ENCODE measurements at places on chromosomes 5 and 9.
A peak's percentile ranks its signal among the peaks of the same experiment; 100 is the strongest.

DNA sequence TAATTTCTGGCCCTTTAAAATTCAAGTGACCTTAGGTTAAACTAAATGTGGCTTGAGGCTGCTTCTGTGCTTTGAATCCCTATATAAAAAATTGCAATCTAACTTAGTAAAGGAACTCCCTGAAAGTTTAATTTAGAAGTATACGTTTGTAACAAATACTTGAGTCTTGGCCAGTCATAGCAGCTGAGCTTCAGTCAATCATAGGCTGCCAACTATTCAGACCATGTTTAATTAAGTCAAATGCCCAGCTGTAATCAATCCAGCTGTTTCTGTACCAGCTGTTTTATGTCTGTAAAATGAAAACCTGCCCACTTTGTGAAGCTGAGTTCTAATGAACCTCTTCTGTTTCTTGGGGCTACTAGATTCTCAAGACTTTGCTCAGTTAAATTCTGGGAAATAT lies 760.1 kb downstream of the MAT2B start:
- no peak for DNase-seq

- no peak for DNase-seq
Measured at GRCh38 chr5:56264417-56265025, 31.4 kb upstream of the ANKRD55 start.

GRCh38 chr5:150412319-150413175 lies at the start of gene CD74:
Gene CD74, minus strand, starts transcription at chr5:150412910. Its CDS starts 161 bp downstream, at chr5:150412749.
- peak; percentile 85 for DNase-seq

GRCh38 chr9:23830929-23831730 lies 5.1 kb upstream of the ELAVL2 start:
- no peak for DNase-seq

GRCh38 chr9:68473790-68474189 lies 66.9 kb downstream of the TMEM252 start:
- DNase-seq, result no peak

- DNase-seq, result no peak
Measured at GRCh38 chr9:131008563-131008908, 438 bp upstream of the LAMC3 start.

GRCh38 chr5:158456756-158457155 lies 597.8 kb upstream of the CLINT1 start:
- DNase-seq, result no peak

GRCh38 chr5:1789834-1790471 lies 9.7 kb downstream of the MRPL36 start:
- DNase-seq, result no peak

DNA sequence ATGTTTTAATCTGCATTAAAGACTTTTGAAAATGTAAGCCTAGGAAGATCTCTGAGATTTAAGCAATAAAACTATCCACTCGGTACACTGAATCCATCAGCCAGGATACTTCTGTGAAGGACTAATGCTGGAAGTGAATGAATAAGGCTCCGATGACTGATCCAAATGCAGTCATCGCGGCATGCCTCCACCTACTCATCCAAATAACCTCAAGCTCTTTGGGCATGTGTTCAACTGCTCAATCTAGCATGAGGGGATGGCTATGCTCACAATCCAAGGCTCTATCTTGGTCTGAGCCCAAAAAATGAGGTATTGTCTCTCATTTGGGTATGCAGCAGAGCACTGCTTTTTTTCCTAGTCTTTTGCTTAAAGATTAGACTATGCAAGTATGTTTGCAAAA lies 19.2 kb downstream of the MARCHF3 start:
- no peak for DNase-seq

GRCh38 chr9:100879884-100880283 lies 148.6 kb upstream of the PLPPR1 start:
- no peak for DNase-seq

DNA sequence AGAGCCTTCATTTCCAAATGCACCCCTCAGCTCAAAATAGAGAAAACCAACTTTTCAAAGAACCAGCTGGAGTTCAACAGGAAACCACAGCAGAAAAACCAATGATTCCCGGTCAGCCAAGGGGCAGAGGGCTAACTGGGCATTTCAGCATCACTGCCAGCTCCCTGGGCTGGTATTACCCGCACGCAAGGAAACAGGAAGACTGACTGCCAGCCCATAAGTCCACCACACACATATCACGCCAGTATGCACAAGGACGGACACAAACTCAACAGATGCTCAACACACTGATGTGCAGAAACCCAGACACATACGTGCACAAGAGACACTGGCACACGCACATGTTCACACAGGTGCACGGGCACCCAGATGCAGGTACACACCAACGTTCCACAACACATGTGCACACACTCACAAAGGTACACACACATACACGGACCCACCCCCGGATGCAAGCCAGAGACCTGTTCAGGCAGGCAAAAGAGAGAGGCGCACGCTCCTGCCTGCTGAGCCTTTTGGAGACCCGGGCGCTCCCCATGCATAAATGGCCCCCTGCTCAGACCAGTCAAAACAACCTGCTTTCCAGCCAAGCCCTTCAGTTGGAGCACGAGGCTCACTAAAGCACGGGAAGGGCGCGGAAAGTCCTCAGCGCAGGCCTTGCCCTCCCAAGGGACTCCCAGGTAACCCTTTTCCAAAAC lies 2.1 kb downstream of the ADAMTS2 start:
- DNase-seq, result no peak

GRCh38 chr5:113505181-113505580 lies 8.3 kb upstream of the YTHDC2 start:
- no peak for DNase-seq

DNA sequence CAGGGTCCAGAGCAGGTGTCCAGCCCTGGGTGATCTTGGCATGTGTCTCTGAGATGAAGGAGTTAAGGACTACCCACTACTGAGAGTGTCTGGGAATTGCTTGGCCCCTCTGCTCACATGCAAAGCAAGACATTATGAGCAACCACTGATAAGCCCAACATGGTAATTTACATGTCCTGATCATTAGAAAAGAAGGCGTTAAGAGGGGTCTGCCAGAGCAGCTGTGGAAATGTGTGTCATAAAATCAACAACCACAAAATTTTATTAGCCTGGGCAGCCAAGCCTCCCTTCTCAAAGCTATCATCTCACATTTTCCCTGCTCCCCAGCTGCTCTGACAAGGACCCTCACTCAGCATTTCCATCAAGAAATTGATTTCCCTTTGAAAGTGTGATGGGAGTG lies 351.0 kb downstream of the SPOCK1 start:
- DNase-seq, result no peak

DNA sequence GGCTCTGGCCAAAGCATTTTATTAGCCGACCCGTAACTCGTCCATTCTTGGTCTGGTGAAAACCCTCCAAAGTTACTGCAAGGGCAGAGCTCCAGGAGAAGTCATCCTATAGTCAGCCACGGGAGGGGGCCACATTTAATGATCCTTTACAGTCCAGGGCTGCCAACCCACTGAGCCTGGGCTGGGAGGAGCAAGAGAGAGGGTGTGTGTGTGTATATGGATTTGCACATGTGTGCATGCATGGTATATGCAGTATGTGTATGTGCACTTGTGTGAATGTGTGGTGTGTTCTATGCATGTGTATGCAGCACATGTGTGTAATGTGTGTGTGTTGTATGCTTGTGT lies 4.2 kb upstream of the RASGEF1C start:
- no peak for DNase-seq

DNA sequence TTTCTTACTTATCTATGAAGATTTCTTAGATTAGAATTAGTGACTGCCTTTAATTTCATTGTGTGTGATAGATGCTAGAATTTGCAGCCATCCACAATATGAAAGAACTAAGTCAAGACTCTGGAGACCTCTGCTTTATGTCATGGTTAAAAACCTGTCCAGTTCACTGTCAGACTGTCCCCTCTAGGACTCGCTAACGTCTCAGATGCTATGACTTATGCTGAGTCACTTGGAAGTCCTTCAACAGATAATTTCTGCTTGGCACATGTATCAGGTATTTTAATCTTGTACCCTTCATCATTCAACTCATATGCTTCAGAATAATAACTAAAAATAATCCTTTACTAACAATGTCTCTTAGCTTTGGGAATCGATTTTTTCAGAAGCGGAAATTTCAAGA lies 230.5 kb upstream of the DMAC1 start:
- no peak for DNase-seq

DNA sequence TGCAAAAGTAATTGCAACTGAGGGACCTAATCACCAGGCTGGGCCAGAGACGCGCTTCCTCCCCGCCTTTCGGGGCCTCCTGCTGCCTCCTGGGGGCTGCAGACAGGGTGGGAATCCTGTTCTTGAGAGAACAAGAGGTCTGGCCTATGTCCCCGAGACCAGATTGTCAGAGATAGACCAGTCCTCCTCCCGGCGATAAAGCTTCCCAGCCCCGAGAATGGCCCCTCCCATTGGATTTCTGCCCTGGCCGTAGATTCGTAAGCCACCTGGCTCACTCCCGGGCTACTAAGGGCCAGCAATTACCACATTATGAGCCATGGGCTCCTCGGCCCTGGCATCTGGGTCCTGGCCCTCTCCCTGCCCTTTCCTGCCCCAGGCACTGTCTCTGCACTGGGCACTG lies 70.4 kb downstream of the HRH2 start:
- no peak for DNase-seq

GRCh38 chr5:103111468-103111867 lies 8.5 kb downstream of the GIN1 start:
- no peak for DNase-seq

DNA sequence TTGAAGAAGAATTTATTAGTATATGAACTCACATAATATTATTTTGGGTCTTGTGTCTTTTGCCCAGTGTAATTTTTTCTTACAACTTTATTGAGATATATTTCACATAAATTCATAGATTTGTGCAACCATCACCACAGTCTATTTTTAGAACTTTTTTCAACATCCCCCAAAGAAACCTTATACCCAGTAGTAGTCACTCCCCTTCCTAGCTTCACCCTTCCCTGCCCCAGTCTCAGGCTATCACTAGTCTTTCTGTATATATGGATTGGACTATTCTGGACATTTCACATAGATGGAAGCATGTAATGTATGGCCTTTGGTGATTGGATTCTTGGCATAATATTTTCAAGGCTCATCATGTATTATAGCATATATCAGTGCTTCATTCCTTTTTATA lies 67.8 kb downstream of the MAN2A1 start:
- no peak for DNase-seq

- DNase-seq, result no peak
Measured at GRCh38 chr9:97487107-97487506, 14.4 kb upstream of the TMOD1 start.

- no peak for DNase-seq
Measured at GRCh38 chr5:128422612-128423011, 115.4 kb downstream of the FBN2 start.

DNA sequence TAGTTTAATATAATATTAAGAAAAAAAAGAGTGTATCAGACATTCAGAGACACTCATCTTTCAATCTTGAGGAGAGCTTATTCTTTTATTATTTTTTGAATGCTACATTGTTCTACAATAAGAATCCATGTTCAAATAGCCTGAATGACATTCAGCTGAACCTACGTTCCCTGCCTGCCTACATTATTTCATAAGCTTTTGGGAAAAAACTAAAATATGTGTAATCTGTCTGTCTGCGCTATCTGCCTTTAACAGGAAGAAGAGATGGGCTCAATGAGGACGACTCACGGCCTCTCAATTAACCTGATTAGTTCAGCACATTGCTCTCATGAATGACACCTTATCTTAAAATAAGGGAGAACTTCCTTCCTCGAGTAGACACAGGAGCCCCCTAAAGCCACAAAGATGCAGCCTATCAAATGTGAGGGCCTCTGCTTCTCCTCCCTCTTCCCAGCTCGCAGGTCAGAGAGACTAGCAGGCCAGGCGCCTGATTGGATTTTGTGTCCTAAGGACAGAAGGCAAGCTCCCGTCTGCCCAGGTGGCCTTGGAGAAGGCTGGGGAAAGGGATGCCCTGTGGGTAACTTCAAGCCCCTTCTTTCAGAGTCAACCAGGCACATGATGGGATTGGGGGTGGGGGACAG lies 37.8 kb downstream of the EBF1 start:
- DNase-seq, result no peak

DNA sequence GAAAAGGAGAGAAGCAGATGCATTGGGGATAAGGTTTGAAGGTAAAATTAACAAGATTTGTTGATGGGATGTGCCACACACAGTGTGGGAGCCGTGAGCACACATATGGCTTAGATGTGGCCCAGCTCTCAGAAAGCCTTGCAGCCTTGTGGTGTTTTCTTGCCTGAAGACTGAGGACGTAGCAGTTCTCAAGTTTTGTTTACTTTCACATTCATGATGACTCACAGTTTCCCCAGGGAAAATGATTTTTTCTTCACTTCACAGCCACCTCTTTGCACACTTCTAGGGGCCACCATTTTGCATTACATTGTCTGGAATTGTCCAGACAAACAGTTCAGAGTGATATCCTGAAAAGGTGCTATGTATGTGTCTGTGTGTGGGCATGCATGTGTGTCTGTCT lies 126.2 kb downstream of the BASP1 start:
- DNase-seq, result no peak

GRCh38 chr5:179284751-179285631 lies 60.3 kb downstream of the ADAMTS2 start:
- peak; percentile 94 for DNase-seq

- DNase-seq, result no peak
Measured at GRCh38 chr5:52342361-52342760, 445.4 kb upstream of the ITGA1 start.

GRCh38 chr5:173175523-173175922 lies 31.2 kb downstream of the BNIP1 start:
- no peak for DNase-seq

GRCh38 chr5:180830253-180831138 lies 27.9 kb upstream of the MGAT1 start:
- no peak for DNase-seq

- no peak for DNase-seq
Measured at GRCh38 chr5:14327624-14328023, 184.5 kb downstream of the TRIO start.

- no peak for DNase-seq
Measured at GRCh38 chr9:107847978-107848964, 358.7 kb upstream of the KLF4 start.

GRCh38 chr9:100602342-100602801 lies 24.5 kb downstream of the CAVIN4 start:
- no peak for DNase-seq

DNA sequence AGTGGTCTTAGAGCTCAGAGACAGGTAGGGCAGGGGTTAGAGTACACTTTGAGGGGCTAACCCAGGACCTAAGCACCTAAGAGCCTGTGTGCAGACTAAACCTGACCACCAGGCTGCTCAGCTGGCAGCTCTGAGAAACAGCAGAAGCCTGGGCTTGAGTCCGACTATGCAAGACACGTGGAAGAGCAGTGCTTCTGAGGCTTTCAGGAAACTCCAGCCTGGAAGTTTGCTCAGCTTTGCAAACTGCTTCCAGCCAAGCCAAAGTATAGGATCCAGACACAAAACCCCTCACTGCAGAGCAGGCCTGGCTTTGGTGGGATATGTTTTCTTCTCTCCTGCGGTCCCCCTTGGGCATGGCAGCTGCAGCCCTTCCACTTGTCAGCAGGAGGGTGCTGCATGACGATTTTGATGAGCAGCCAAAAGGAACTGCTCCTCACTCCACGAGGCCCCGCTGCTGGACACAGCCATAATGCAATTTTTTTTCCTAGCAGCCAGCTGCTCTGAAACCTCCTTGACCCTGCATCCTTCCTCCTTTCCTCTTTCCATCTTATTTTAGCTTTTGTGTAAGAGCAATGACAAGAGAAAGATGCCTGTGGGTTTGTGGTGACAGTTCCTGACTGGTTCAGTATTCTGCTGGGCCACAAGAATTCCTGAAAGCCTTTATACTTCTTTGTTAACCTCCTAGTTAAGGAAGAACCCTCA lies 123.1 kb downstream of the LIFR start:
- peak; percentile 35 for DNase-seq

- DNase-seq, result no peak
Measured at GRCh38 chr5:152405145-152405544, at the start of gene NMUR2. Gene NMUR2, minus strand, starts transcription at chr5:152405279. Its CDS starts 166 bp downstream, at chr5:152405113.

GRCh38 chr5:15695215-15695731 lies 195.3 kb downstream of the FBXL7 start:
- DNase-seq, result no peak

Measured in coronary artery (tissue), 2 donors.